ENCODE measurements at places on chromosomes 2 and 18.
A peak's percentile ranks its signal among the peaks of the same experiment; 100 is the strongest.

DNA sequence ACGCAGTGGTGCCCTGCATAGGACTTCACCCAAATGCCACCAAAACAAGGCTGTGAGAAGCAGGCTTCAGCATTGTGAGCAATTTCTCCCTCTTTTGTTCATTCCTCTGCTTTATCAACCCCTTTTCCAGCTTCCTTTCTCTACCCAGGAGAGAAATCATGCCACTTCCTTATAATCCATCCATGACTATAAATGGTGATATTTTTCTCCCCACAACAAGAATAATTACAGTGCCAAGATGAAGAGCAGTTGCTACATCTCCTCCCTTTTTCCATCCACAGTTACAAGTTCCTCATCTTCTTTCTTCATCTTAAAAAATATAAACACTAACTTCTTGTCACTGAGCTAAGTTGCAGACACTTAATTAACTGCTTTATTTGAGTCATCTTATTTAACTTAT, 167.2 kb downstream of the ANTXR1 start:
- H3K27ac ChIP-seq: peak overlapping the region; percentile 89
- no peaks in the 10 kb centered on the region for H3K27me3 ChIP-seq
- DNase-seq: no peak
- H3K4me1 ChIP-seq: peaks cover 39% of the 10 kb centered on the region
- no peak overlapping the region for H3K4me3 ChIP-seq
- H3K36me3 ChIP-seq: peaks cover 8% of the 10 kb centered on the region

DNA sequence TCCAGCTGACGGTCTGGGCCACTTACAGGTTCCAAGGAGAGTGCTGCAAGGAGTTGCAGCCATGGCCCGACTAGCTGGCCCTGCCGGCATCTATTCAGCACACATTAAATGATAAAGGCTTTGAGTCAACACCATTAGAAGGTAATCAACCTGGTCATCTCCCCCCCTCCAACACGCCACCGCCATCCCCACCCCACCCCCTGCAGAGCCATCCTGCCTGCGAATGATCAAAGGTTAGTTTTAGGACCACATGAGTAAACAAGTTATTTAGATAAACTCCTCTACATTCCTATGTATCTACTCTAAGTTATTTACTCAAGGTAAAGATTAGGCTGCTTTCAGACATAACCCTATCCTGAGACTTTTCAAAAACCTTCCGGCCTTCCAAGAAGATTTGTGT, 349.3 kb upstream of the SLC39A10 start:
- no peaks in the 10 kb centered on the region for H3K36me3 ChIP-seq
- H3K27me3 ChIP-seq: no peaks in the 10 kb centered on the region
- no peaks in the 10 kb centered on the region for H3K4me1 ChIP-seq
- DNase-seq: no peak
- H3K4me3 ChIP-seq: no peak overlapping the region
- H3K27ac ChIP-seq: no peak overlapping the region

DNA sequence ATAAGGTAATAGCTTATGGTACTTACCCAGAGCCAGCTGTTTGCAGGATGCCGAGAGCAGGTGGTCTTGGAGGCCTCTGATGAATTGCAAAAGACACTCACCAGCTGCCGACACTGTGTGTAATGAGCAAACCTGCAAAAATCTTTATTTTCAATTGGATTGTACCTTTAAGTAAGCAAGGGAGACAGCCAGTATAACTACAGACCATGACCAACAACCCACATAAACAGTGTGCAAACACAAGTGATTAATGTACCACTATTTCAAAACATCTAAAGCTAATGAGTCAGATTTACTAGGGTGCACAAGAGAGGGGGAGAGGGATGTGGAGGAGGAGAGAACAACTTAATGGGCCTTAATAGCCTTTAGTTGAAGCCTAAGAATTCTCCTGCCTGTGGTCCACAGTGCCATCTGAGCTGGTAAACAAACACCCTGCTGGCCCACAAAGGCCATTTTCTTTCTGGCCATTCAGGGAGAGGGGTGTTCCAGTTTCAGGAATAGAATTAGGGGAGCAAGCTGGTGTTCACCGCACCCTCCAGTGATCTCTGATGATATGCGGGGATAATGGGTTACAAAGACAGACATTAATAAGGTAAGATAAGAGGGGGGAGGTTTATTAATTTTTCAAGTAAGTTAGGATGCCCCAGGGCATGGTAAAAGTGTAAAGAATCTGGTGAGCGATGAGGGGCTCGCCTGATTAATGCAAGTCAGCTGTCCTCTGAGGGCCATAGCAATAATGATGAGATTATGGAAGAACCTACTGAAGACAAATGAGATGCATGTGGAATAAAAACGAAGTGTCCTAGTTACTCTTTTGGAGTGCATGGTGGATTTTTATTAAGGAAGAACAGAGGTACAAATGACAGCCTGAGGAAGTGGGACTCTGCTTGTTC, 196.4 kb downstream of the HRH4 start:
- H3K4me1 ChIP-seq: peaks cover 8% of the 10 kb centered on the region
- DNase-seq: no peak
- H3K27me3 ChIP-seq: no peaks in the 10 kb centered on the region
- H3K4me3 ChIP-seq: no peak overlapping the region
- no peak overlapping the region for H3K27ac ChIP-seq

- DNase-seq: no peak
- H3K27ac ChIP-seq: peak overlapping the region; percentile 38
- no peaks in the 10 kb centered on the region for H3K27me3 ChIP-seq
- no peaks in the 10 kb centered on the region for H3K36me3 ChIP-seq
- no peak overlapping the region for H3K4me3 ChIP-seq
Measured at GRCh38 chr2:233706720-233707119, 6.0 kb upstream of the UGT1A5 start.

GRCh38 chr18:41456831-41457230, 498.2 kb upstream of the PIK3C3 start:
- H3K4me3 ChIP-seq: no peak overlapping the region
- H3K27me3 ChIP-seq: no peaks in the 10 kb centered on the region
- no peaks in the 10 kb centered on the region for H3K4me1 ChIP-seq
